MM.1S (cell line): ENCODE measurements at places on chromosomes 3 and 15.

GRCh38 chr15:101657968-101658784 is 6.0 kb upstream of the TM2D3 start:
- DNase-seq = no peak

DNA sequence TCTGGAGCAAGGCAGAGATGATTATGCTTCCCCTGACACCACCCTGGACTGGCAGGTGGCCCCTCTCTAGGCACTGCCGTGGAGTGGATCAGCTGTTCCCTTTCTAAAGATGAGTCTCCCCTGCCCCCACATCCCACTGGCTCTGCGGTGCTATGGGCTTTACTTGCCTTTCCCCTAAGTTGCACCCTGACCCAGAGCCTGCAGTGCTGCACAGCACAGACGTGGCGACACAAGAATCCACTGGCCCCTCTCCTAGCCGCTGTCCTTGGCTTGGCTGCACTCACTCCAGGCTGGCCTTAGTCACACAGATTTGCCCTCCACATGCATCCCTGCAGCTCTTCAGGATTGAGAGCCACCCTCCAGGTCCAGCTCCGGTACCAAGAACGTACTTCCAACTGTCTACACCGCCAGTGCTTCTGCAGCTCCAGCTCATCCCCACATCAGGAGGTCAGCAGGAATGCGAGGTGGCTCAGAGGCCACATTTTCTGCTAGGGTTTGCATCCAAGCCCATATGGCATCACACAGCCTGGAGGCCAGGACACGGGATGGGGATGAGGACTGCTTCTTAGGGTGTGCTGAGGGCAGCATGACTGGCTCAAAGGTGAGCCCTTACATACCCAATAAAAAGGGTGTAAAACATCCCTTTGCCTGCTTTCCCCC is 82.4 kb upstream of the RASGRF1 start:
- DNase-seq = no peak

DNA sequence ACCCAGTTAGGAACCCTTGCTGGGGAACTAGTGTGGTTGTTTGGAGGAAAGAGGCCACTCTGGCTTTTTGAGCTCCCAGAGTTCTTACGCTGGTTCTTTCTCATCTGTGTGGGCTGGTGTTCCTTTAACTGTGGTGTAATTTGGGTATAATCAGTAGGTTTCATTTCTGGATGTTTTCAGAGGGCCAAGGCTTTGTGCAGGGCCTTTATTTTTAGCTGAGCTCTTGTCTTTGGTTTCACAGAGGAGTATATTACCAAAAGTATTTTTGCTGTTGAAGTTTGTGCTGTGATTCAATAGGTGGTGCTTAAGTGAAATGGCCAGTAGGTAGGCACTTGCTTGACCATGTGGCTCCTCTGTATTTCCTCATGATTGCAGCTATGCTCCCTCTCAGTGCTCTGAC is 357.9 kb downstream of the KCNH8 start:
- DNase-seq = peak; percentile 76

- no peak for DNase-seq
Observed at GRCh38 chr3:194987571-194988494, 283.1 kb downstream of the XXYLT1 start.
